ENCODE measurements at places on chromosomes 7 and 10. TPM values are rescaled to one million over a fixed set of nuclear protein-coding genes. Genes with fewer than 3 reads are reported as not detected.

GRCh38 chr7:39588416-39588815, 22.2 kb downstream of the YAE1 start:
- H3K27ac ChIP-seq = no peak overlapping the region
- no peaks in the 10 kb centered on the region for H3K27me3 ChIP-seq
- no peak overlapping the region for H3K4me3 ChIP-seq

Gene IKZF1
- total RNA-seq = 1.7 TPM

Gene AKR1C2
- 23.6 TPM for total RNA-seq

Gene OR2F2
- not detected for total RNA-seq

DNA sequence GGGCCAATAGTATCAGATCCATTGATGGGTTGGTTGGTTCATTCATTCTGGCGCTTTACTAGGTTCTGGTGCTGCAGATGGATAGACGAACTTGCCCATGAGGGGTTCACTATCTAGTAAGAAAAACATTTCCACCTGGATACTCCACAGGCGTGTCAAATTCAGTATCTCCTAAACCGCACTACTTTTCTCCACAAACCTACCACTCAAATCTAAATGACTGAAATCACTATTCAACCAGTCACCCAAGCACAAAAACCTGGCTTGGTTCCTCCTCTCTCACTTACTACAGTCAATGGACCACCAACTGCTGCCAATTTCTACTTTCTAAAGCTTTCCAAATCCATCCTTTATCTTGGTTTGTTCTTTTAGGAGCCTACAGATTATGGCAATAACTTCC, 572 bp downstream of the AGK start:
- no peaks in the 10 kb centered on the region for H3K27me3 ChIP-seq
- peaks cover 7% of the 10 kb centered on the region for H3K36me3 ChIP-seq
- DNase-seq = no peak
- no peaks in the 10 kb centered on the region for H3K4me1 ChIP-seq

Gene MGAM2
- 0.15 TPM for total RNA-seq

- no peak overlapping the region for H3K27ac ChIP-seq
- H3K4me1 ChIP-seq = no peaks in the 10 kb centered on the region
- DNase-seq = no peak
- no peak overlapping the region for H3K4me3 ChIP-seq
- no peaks in the 10 kb centered on the region for H3K36me3 ChIP-seq
Measured at GRCh38 chr10:84683550-84683949, 355.2 kb downstream of the CCSER2 start.

DNA sequence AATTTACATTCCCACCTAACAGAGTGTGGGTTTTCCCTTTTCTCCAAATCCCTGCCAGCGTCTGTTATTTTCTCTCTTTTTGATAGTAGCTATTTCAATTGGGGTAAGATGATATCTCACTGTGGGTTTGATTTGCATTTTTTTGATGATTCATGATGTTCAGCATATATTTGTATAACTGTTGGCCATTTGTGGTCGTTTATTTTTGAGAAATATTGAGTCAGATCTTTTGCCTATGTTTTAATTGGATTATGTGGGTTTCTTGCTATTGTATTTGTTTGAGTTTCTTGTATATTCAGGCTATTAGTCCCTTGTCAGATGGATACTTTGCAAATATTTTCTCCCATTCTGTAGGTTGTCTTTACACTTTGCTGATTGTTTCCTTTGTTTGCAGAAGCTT, 193.8 kb downstream of the ABCA13 start:
- H3K4me1 ChIP-seq = no peaks in the 10 kb centered on the region
- H3K27ac ChIP-seq = no peak overlapping the region
- DNase-seq = no peak
- no peaks in the 10 kb centered on the region for H3K27me3 ChIP-seq
- no peaks in the 10 kb centered on the region for H3K36me3 ChIP-seq
- no peak overlapping the region for H3K4me3 ChIP-seq

GRCh38 chr10:101833466-101833865, 10.1 kb downstream of the KCNIP2 start:
- no peak overlapping the region for H3K4me3 ChIP-seq
- no peak overlapping the region for H3K27ac ChIP-seq
- no peaks in the 10 kb centered on the region for H3K36me3 ChIP-seq
- peaks cover 65% of the 10 kb centered on the region for H3K4me1 ChIP-seq
- DNase-seq = no peak
- no peaks in the 10 kb centered on the region for H3K27me3 ChIP-seq

GRCh38 chr7:156279635-156280034, 360.9 kb upstream of the RNF32 start:
- H3K27ac ChIP-seq = no peak overlapping the region
- H3K27me3 ChIP-seq = no peaks in the 10 kb centered on the region
- no peaks in the 10 kb centered on the region for H3K4me1 ChIP-seq
- no peak for DNase-seq
- H3K4me3 ChIP-seq = no peak overlapping the region

GRCh38 chr7:114819616-114820362, 102.1 kb upstream of the MDFIC start:
- DNase-seq = no peak
- no peak overlapping the region for H3K4me3 ChIP-seq
- no peaks in the 10 kb centered on the region for H3K27me3 ChIP-seq
- H3K36me3 ChIP-seq = no peaks in the 10 kb centered on the region
- H3K27ac ChIP-seq = no peak overlapping the region

DNA sequence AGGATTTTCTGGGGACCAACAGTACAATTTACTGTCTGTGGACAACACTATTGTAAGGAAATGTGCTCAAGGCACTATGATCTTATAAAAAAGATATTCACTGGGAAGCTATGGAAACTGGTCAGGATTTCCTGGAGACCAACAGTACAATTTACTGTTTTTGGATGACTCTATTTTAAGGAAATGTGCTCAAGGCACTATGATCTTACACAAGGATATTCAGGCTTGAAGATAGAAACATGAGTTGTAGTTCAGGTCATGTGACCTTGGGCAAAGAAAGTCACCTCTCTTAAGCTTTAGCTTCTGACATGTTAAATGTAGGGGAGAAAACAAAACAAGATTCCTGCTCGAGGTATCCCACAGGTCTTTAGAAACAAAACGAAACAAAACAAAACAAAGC, 1.7 kb upstream of the ITPRID1 start:
- H3K36me3 ChIP-seq = no peaks in the 10 kb centered on the region
- no peak for DNase-seq
- H3K27ac ChIP-seq = no peak overlapping the region
- no peaks in the 10 kb centered on the region for H3K27me3 ChIP-seq
- H3K4me3 ChIP-seq = no peak overlapping the region

GRCh38 chr10:84903320-84903719, 574.9 kb downstream of the CCSER2 start:
- no peak overlapping the region for H3K27ac ChIP-seq
- no peak overlapping the region for H3K4me3 ChIP-seq
- H3K4me1 ChIP-seq = no peaks in the 10 kb centered on the region
- no peak for DNase-seq
- H3K27me3 ChIP-seq = no peaks in the 10 kb centered on the region
- no peaks in the 10 kb centered on the region for H3K36me3 ChIP-seq

- H3K4me1 ChIP-seq = no peaks in the 10 kb centered on the region
- no peak overlapping the region for H3K4me3 ChIP-seq
- H3K27me3 ChIP-seq = no peaks in the 10 kb centered on the region
- DNase-seq = no peak
- H3K36me3 ChIP-seq = no peaks in the 10 kb centered on the region
- peak overlapping the region; percentile 51 for H3K27ac ChIP-seq
Measured at GRCh38 chr7:22576612-22577469, 76.9 kb upstream of the STEAP1B start.
